ENCODE measurements at places on chromosomes 2 and 18. TPM values are rescaled to one million over a fixed set of nuclear protein-coding genes. Genes with fewer than 3 reads are reported as not detected.

Gene COL4A3
- 2.2 TPM for total RNA-seq

Gene GPR45
- not detected for total RNA-seq

Gene INO80D
- total RNA-seq, result 7.1 TPM

- no peaks in the 10 kb centered on the region for H3K36me3 ChIP-seq
- no peaks in the 10 kb centered on the region for H3K27me3 ChIP-seq
- no peak for DNase-seq
- H3K4me1 ChIP-seq, result no peaks in the 10 kb centered on the region
- no peak overlapping the region for H3K4me3 ChIP-seq
Measured at GRCh38 chr2:151753540-151753939, 19.3 kb upstream of the NEB start.

DNA sequence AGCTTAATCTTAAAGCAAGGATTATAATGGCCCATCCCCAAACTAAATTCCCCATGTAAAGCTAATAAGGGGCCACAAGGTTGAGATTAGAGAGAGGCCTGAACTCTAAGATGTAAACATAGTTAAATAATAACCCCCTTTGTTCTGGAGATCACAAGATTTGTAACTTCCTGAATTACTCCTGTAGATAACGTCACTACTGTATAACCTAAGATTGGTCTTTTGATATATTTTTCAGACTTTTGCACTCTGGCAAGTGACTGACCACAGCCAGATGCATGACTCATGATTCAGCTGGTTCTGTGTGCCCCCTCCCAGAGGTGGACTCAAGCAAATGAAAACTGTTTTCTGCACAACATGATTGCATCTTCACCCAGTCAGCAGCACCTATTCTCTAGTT is 686.0 kb upstream of the DDX18 start:
- H3K36me3 ChIP-seq, result no peaks in the 10 kb centered on the region
- no peaks in the 10 kb centered on the region for H3K4me1 ChIP-seq
- H3K4me3 ChIP-seq, result no peak overlapping the region
- no peak for DNase-seq

DNA sequence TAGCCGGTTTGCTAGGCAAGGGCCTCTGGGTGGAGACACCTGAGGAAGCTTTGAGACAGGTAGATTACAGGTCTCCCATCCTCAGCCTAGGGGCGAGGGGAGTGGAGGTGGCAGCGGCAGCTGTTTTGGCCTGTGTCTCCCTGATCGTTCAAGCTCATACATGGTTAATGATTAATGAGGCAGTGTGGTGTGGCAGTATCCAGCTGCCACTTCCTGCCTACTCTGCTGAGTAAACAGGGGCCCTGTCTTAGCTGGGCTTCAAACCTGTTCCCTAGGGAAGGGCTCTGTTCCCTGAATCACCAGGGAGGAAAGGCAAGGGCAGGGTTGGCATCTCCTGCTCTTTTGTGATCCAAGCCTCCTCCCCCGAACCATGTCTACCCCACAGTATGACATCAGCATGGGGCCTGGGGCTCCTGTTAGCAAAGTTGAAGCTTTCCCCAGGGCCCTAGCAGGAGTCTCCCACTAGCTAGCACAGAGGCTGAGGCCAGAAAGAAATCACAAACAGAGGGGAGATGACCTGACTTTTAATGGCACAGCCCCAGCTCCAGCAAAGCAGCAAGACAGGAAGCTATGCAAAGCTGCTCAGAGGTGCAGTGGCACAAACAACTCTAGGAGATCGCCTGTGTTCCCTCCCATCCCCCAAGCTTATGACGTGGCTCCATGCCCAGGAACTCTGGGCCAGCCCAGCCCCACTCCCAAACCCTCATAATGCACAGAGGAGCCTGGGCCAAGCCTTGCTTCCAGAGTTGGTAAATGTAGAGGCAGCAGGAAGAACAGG is 3.7 kb upstream of the TUBA4B start:
- H3K4me1 ChIP-seq, result peaks cover 66% of the 10 kb centered on the region
- no peaks in the 10 kb centered on the region for H3K27me3 ChIP-seq
- H3K4me3 ChIP-seq, result peak overlapping the region; percentile 21
- peak; percentile 86 for DNase-seq
- H3K36me3 ChIP-seq, result 0 out of 2 replicates have a peak, but pooled peaks cover 9% of the 10 kb centered on the region

- no peaks in the 10 kb centered on the region for H3K36me3 ChIP-seq
- no peaks in the 10 kb centered on the region for H3K27me3 ChIP-seq
- no peak overlapping the region for H3K27ac ChIP-seq
- no peak overlapping the region for H3K4me3 ChIP-seq
- H3K4me1 ChIP-seq, result no peaks in the 10 kb centered on the region
- DNase-seq, result no peak
Measured at GRCh38 chr18:66124394-66124793, 373.6 kb downstream of the CDH7 start.

GRCh38 chr2:82000606-82001005 is 1696.1 kb upstream of the LRRTM1 start:
- no peak overlapping the region for H3K27ac ChIP-seq
- no peaks in the 10 kb centered on the region for H3K4me1 ChIP-seq
- H3K27me3 ChIP-seq, result no peaks in the 10 kb centered on the region
- no peaks in the 10 kb centered on the region for H3K36me3 ChIP-seq

DNA sequence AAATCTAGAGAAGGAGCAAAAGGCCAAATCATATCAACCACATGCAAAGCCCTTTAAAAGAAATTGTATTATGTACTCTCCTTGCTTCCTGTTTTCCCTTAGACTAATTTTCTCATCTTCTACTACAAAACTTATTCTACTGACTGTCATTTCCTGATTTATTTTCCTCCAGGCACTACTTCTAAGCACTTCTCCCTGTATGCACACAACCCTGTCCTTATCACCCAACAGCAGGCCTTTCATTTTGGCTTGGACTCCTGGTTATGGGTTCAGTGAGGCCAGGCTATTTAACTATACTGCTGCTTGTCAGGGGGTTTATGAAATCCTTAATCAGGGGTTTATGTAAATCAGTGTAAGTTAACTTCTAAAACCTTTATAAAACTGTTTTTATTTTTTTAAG is 205.1 kb upstream of the FAM98A start:
- no peak overlapping the region for H3K27ac ChIP-seq
- H3K4me1 ChIP-seq, result no peaks in the 10 kb centered on the region
- H3K27me3 ChIP-seq, result peaks cover 16% of the 10 kb centered on the region
- no peak for DNase-seq
- H3K36me3 ChIP-seq, result no peaks in the 10 kb centered on the region
- H3K4me3 ChIP-seq, result no peak overlapping the region

DNA sequence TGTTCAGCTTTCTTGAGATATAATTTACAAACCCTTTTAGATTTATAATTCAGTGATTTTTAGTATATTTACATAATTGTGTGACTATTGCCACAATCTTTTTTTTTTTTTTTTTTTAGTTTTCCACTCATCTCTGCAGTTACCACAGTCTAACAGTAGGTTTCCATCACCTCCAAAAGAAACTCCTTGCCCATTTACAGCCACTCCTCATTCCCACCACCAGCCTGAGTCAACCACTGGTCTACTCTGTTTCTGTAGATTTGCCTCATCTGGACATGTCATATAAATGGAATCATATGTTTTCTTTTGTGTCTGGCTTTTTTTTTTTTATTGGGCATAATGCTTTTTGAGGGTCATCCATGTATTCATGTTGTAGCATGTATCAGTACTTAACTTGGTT is 16.1 kb downstream of the MTX2 start:
- H3K27me3 ChIP-seq, result no peaks in the 10 kb centered on the region
- no peak for DNase-seq
- no peaks in the 10 kb centered on the region for H3K4me1 ChIP-seq
- no peak overlapping the region for H3K27ac ChIP-seq
- H3K36me3 ChIP-seq, result no peaks in the 10 kb centered on the region

GRCh38 chr18:37334631-37335408 is 230.8 kb downstream of the CELF4 start:
- H3K4me3 ChIP-seq, result no peak overlapping the region
- no peaks in the 10 kb centered on the region for H3K36me3 ChIP-seq
- H3K4me1 ChIP-seq, result no peaks in the 10 kb centered on the region
- no peak for DNase-seq

GRCh38 chr2:70920367-70920715 is 15.4 kb upstream of the ATP6V1B1 start:
- H3K4me1 ChIP-seq, result no peaks in the 10 kb centered on the region
- no peak overlapping the region for H3K4me3 ChIP-seq
- H3K27me3 ChIP-seq, result no peaks in the 10 kb centered on the region
- H3K36me3 ChIP-seq, result no peaks in the 10 kb centered on the region
- no peak for DNase-seq

GRCh38 chr2:189862751-189863150 is 78.5 kb downstream of the PMS1 start:
- H3K4me3 ChIP-seq, result no peak overlapping the region
- H3K27ac ChIP-seq, result no peak overlapping the region
- no peaks in the 10 kb centered on the region for H3K4me1 ChIP-seq
- no peak for DNase-seq
- no peaks in the 10 kb centered on the region for H3K27me3 ChIP-seq

DNA sequence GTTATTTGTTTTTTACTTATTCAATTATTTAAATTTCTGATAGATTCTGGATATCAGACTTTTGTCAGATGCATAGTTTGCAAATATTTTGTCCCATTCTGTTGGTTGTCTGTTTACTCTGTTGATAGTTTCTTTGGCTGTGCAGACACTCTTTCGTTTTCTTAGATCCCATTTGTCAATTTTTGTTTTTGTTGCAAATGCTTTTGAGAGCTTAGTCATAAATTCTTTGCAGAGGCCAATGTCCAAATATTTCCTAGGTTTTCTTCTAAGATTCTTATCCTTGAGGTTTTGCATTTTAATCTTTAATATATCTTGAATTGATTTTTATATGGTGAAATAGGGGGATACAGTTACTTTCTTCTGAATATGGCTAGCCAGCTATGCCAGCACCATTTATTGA is 112.7 kb upstream of the SESTD1 start:
- no peaks in the 10 kb centered on the region for H3K27me3 ChIP-seq
- no peak overlapping the region for H3K27ac ChIP-seq
- no peak overlapping the region for H3K4me3 ChIP-seq
- no peaks in the 10 kb centered on the region for H3K36me3 ChIP-seq
- no peak for DNase-seq

DNA sequence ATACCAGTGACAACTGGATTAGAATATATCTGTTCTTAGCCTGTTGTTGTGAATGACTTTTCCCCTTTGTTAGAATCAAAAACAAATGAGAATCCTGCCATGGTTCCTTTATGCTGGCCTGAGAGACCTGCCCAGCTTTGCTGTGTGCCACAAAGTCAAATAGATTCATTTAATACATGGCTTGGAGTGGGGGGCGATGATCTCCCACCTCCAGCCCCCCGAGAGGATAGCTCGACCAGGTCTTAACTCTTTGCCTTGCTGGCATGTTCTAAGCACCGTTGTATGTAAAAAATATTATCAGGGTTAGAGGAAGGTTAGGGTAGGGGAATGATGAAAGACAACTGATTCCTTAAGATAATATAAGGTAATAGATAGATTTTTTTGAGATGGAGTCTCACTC is 22.2 kb upstream of the DGKD start:
- H3K36me3 ChIP-seq, result no peaks in the 10 kb centered on the region
- H3K4me1 ChIP-seq, result no peaks in the 10 kb centered on the region
- no peak overlapping the region for H3K27ac ChIP-seq
- H3K4me3 ChIP-seq, result no peak overlapping the region

GRCh38 chr2:16437189-16437588 is 228.4 kb downstream of the CYRIA start:
- H3K27me3 ChIP-seq, result peaks cover 3% of the 10 kb centered on the region
- DNase-seq, result no peak
- H3K4me3 ChIP-seq, result no peak overlapping the region
- no peaks in the 10 kb centered on the region for H3K36me3 ChIP-seq

Gene OTOF
- not detected for total RNA-seq

- no peak for DNase-seq
- no peaks in the 10 kb centered on the region for H3K36me3 ChIP-seq
- H3K4me3 ChIP-seq, result no peak overlapping the region
- peaks cover 9% of the 10 kb centered on the region for H3K4me1 ChIP-seq
- no peaks in the 10 kb centered on the region for H3K27me3 ChIP-seq
Measured at GRCh38 chr2:177207101-177207500, 5.5 kb upstream of the HNRNPA3 start.

GRCh38 chr2:38113051-38113450 is 37.1 kb upstream of the CYP1B1 start:
- H3K4me1 ChIP-seq, result peaks cover 44% of the 10 kb centered on the region
- H3K36me3 ChIP-seq, result no peaks in the 10 kb centered on the region
- H3K4me3 ChIP-seq, result no peak overlapping the region
- H3K27ac ChIP-seq, result no peak overlapping the region
- no peak for DNase-seq
- H3K27me3 ChIP-seq, result no peaks in the 10 kb centered on the region

- no peak overlapping the region for H3K27ac ChIP-seq
- DNase-seq, result no peak
- H3K4me1 ChIP-seq, result no peaks in the 10 kb centered on the region
- H3K27me3 ChIP-seq, result no peaks in the 10 kb centered on the region
Measured at GRCh38 chr2:105803337-105803736, 58.6 kb downstream of the NCK2 start.

DNA sequence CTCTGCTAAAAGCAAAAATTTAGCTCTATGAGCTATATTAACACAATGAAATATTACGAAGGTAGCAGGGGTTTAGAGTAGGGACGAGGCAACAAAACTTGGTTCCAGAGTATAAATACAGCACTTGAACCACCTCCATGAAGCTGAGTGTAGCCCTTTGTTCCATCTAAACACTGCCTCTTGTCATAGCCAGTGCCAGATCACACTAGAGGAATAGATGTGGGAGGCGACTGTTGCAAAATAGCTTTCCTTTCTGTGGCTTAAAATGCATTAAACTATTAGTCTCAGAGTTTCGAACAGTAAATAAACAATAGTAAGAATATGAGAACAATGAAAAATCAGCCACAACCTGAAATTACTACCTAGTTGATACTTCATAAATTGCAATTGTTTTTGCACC is 29.8 kb downstream of the PIEZO2 start:
- H3K4me3 ChIP-seq, result no peak overlapping the region
- H3K4me1 ChIP-seq, result no peaks in the 10 kb centered on the region
- no peak overlapping the region for H3K27ac ChIP-seq

- no peak for DNase-seq
- H3K27me3 ChIP-seq, result peaks cover 12% of the 10 kb centered on the region
- H3K4me1 ChIP-seq, result peaks cover 17% of the 10 kb centered on the region
Measured at GRCh38 chr18:74540652-74541421, 6.5 kb downstream of the CNDP1 start.

- no peak overlapping the region for H3K27ac ChIP-seq
- no peaks in the 10 kb centered on the region for H3K27me3 ChIP-seq
- H3K4me1 ChIP-seq, result peaks cover 18% of the 10 kb centered on the region
- no peaks in the 10 kb centered on the region for H3K36me3 ChIP-seq
Measured at GRCh38 chr2:227608561-227609338, 5.9 kb downstream of the SCYGR3 start.

- H3K4me1 ChIP-seq, result peaks cover 17% of the 10 kb centered on the region
- no peak overlapping the region for H3K27ac ChIP-seq
- no peaks in the 10 kb centered on the region for H3K27me3 ChIP-seq
Measured at GRCh38 chr2:74499940-74500577, 656 bp upstream of the LBX2 start.

DNA sequence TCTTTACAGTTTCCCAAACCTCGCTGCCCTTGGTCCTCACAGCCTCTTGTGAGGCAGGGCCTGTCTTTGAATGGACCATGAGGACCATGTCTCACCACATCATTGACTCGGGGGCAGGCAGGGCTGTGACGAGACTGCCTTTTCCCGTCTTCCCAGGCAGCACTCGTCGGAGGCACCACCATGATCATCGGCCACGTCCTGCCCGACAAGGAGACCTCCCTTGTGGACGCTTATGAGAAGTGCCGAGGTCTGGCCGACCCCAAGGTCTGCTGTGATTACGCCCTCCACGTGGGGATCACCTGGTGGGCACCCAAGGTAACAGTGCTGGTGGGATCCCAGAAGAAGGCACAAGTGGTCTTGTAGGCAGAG is 45.7 kb upstream of the MAPRE3 start:
- H3K4me1 ChIP-seq, result no peaks in the 10 kb centered on the region
- no peak overlapping the region for H3K4me3 ChIP-seq
- DNase-seq, result no peak
- no peak overlapping the region for H3K27ac ChIP-seq
- peaks cover 20% of the 10 kb centered on the region for H3K27me3 ChIP-seq
